ENCODE measurements at places on chromosomes 7 and 10.

DNA sequence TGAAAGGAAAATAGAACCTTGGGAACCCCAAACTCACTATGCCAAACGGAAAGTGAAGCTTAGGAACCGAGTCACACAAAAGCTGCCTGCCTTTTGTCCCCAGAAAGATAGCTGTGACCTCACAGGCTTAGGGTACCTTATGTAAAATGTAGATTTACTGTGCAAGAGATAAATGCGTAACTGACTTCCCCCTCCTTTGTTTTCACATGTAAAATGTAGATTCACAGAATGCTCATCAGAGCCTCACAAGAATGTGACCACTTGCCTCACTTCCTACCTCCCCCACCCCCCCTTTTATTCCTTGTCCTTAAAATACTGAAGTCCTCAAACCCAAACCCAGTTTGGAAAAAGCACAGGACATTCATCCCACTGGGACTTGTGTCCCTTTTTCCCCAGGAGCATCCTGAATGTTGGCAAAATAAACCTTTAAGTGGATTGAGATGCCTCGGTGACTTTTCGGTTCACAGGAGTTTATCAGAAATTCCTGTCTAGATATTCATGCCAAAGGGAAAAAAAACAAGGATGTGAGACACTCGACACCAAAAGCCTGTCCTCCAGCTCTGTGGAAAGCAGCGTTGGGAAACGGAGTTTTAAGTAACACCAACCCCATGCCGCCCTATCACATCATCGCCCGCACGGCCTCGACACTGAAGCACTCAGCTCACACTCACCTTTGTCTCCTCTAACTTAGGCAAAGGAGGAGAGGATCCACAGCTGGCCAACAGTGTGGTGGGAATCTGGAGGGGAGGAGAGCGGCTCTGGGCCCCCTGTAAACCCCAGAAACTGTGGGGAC lies 45.9 kb downstream of the SVIL start:
- peaks cover 10% of the 10 kb centered on the region for H3K4me1 ChIP-seq
- H3K27me3 ChIP-seq, result no peaks in the 10 kb centered on the region
- no peak overlapping the region for H3K4me3 ChIP-seq

DNA sequence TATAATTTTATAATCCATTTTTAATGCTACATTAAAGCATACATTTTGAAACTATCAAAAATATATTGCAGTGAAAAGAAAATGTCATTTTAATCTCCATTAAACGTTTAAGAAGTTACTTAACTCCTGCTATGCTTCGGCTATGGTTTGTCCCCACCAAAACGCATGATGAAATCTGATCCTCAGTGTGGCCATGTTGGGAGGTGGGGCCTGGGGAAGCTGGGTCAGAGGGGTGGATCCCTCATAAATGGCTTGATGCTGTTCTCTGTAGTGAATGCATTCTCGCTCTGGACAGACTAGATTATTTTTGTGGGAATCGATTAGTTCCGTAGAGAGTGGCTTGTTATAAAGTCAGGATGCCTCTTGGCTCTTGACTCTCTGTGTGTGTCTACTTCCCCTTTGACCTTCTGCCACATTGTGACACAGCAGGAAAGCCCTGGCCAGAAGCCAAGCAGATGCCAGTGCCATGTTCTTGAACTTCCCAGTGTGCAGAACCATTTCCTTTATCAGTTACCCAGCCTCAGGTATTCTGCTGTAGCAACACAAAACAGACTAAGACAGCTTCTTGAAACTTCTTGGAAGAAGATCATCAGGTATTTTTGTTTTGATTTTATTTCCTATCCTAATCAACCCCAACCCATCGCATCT lies 77.8 kb downstream of the TCERG1L start:
- H3K4me1 ChIP-seq, result no peaks in the 10 kb centered on the region
- H3K36me3 ChIP-seq, result no peaks in the 10 kb centered on the region
- no peak for DNase-seq
- no peak overlapping the region for H3K4me3 ChIP-seq
- H3K27ac ChIP-seq, result no peak overlapping the region

- no peaks in the 10 kb centered on the region for H3K36me3 ChIP-seq
- H3K4me1 ChIP-seq, result no peaks in the 10 kb centered on the region
- no peak overlapping the region for H3K4me3 ChIP-seq
- no peak overlapping the region for H3K27ac ChIP-seq
- H3K27me3 ChIP-seq, result no peaks in the 10 kb centered on the region
Measured at GRCh38 chr7:103593691-103594090, 147.7 kb upstream of the SLC26A5 start.

- no peak overlapping the region for H3K27ac ChIP-seq
- H3K4me1 ChIP-seq, result no peaks in the 10 kb centered on the region
- no peaks in the 10 kb centered on the region for H3K36me3 ChIP-seq
- no peak for DNase-seq
- no peaks in the 10 kb centered on the region for H3K27me3 ChIP-seq
Measured at GRCh38 chr10:44184633-44185314, 200.1 kb downstream of the CXCL12 start.

DNA sequence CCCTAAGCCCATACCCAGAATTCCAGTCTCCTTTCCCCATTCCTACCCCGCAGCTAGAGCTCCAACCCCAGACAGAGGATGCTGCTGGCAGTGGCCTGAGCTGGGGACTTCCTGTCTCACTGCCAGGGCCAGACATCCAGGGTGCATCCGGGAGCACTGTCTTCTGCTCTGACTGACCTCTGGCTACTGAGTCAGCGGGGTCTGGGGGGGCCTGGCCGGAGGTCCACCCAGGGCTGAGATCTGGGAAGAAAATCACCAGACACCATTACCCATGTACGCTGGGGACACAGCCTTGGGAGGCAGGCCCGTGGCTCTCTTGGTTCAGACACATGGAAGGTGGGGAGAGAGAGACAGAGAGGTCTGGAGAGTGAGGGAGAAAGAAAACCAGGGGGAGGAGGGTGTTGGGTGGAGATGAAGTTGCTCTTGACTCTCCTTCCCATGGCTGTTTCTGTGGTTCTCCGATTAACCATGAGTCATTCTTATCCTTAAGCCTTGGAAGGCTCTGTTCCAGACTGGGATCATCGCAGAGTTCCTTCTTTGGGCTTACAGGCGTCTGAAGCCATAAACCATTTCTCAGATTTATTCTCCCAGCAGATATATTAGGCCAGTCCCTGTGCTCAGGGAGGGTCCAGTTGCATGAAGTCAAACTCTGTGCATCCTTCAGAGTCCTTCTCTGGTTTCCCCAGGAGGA lies 23.6 kb downstream of the TSPAN15 start:
- no peak for DNase-seq
- H3K27me3 ChIP-seq, result peaks cover 21% of the 10 kb centered on the region
- H3K4me1 ChIP-seq, result peaks cover 2% of the 10 kb centered on the region
- no peak overlapping the region for H3K27ac ChIP-seq
- H3K4me3 ChIP-seq, result no peak overlapping the region

Data from activated CD8-positive, alpha-beta T cell treated with anti-CD3 and anti-CD28 coated beads, Interleukin-2, amount 10 ng/mL, durations not matched to agents 7 days and 5 days (primary cell).